ENCODE measurements at places on chromosomes 7 and 10. TPM values are rescaled to one million over a fixed set of nuclear protein-coding genes. Genes with fewer than 3 reads are reported as not detected.

LRRD1 gene
- 0.08 TPM for total RNA-seq

DNA sequence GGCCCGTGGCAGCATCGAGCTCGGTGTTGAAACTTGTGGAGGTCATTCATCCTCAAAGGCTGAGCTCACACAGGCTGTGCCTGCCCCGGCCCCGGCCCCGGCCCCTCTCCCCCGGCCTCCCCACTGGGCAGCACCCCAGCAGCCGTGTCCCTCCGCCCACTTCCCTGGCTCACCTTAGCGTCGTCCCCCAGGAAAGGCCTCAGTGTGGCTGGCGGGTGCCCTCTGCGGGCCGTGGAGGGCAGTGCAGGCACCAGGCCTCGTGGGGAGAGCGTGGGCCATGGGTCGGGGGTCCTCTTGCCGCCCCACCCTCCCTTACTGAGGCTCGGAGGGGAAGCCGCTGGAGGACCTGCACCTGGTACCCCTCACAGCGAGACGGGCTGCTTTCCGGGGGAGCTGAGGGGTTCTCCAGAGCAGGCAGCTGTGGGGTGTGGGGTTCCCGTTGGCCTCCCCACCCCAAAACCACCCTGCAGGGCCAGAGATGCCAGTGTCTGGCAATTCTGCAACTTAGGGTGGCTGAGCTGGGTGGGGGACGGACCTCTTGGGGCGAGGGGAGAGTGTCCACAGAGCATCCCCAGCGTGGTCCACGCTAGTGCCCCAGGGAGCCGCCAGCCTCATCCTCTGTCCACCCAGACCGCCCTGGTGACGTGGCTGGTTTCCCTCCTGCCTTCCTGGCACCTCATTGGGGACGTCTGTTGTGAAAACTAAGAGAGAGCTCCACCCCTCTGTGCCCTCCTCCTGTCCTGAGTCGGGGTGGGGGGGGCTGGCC, 44.2 kb upstream of the DPYSL4 start:
- no peaks in the 10 kb centered on the region for H3K4me1 ChIP-seq
- DNase-seq, result peak; percentile 73
- H3K36me3 ChIP-seq, result no peaks in the 10 kb centered on the region
- H3K4me3 ChIP-seq, result no peak overlapping the region
- no peaks in the 10 kb centered on the region for H3K27me3 ChIP-seq

- peaks cover 16% of the 10 kb centered on the region for H3K4me1 ChIP-seq
- no peak overlapping the region for H3K4me3 ChIP-seq
- H3K27me3 ChIP-seq, result no peaks in the 10 kb centered on the region
Observed at GRCh38 chr10:72105710-72106109, 17.4 kb upstream of the SPOCK2 start.

- DNase-seq, result no peak
- H3K36me3 ChIP-seq, result no peaks in the 10 kb centered on the region
- H3K4me1 ChIP-seq, result peaks cover 59% of the 10 kb centered on the region
- H3K27ac ChIP-seq, result peak overlapping the region; percentile 85
- no peak overlapping the region for H3K4me3 ChIP-seq
Observed at GRCh38 chr10:75226656-75227055, 9.1 kb downstream of the COMTD1 start.

DNA sequence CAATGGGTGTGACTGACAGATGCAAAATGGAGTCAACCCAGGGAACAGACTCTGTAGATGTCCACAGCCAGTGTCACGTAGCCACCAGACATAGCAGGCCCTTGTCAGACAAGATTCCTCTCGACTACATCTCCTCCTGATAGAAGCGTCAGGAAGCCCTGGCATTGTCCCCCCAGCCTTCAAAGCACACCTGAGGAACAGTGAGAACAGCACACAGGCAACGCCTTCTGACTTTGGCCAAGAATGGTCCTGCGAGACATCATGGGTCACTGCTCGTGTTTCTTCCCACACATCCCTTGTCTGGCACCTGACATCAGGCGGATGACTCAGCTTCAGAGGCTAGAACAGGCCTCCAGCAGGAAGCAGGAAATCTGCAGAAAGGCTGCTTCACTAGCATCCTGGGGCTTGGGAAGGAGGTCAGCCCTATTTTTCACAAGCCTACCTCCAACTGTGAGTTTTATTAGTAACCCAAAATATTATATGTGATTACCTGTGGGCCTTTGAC, 52.8 kb upstream of the GPR26 start:
- H3K4me1 ChIP-seq, result no peaks in the 10 kb centered on the region
- H3K4me3 ChIP-seq, result no peak overlapping the region
- no peak for DNase-seq
- no peak overlapping the region for H3K27ac ChIP-seq
- H3K36me3 ChIP-seq, result no peaks in the 10 kb centered on the region
- H3K27me3 ChIP-seq, result peaks cover 7% of the 10 kb centered on the region
